ENCODE measurements at places on chromosomes 3 and 15. TPM values are rescaled to one million over a fixed set of nuclear protein-coding genes. Genes with fewer than 3 reads are reported as not detected.

DNA sequence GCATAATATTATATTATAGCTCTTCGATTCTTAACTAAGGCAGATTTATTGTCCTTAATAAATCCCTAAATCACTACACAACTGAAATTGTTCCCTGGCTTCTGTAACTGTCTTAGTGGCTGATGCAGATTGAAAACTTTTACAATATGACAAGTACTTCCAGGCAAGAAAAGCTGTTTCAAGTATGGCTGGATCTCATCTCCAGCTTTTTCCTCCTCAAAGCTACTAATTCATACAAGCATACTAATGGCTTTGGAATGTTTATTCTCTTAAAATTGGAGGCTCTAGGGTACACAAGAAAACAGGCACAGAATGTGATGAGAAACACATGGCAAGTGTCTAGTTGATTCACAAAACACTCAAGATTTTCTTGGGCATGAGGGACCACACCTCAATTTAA, 351.5 kb upstream of the ICE2 start:
- no peak for DNase-seq

- DNase-seq: no peak
Measured at GRCh38 chr15:80789296-80789695, 10.1 kb downstream of the CEMIP start.

- DNase-seq: no peak
Measured at GRCh38 chr15:71448688-71449114, 333.4 kb downstream of the THSD4 start.

DNA sequence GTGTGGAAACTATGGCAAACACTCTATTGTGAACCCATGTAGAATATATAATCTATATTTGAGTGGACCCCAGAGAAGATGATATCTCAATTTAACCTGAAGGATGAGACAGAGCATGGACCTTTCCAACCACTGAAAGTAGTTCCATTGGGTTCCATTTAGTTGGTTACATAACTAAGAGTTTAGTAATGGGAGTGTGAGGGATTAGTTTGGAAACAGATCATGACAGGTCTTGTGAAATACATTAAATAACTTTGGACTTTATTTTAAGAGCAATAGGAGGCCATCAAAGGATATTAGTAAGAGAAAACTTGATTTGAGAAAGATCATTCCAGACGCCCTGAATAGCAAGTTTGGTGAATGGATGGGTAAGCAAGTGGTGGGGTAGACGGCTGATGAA, 487.2 kb upstream of the ROBO2 start:
- no peak for DNase-seq

DNA sequence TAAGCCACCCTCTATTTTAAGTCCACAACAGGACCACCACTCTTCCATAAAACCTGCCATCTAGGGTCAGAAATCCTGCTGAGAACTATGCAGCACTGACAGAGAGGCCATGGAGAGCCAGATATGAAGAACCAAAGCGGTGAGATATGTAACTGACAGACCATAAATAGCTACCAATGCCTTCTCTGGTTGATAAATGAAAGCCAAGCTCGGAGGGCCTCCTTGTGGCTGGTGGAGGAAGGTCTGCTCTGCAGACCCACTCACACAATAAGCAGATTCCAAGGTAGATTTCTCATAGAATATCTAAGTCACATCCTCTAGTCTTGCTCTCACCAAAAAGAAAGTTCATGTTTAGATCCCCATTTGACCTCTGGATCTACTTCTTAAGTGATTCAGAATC, 38.9 kb downstream of the RYK start:
- no peak for DNase-seq

UQCRC1 gene
- total RNA-seq: 232 TPM

MYLK gene
- 144 TPM for total RNA-seq

DNA sequence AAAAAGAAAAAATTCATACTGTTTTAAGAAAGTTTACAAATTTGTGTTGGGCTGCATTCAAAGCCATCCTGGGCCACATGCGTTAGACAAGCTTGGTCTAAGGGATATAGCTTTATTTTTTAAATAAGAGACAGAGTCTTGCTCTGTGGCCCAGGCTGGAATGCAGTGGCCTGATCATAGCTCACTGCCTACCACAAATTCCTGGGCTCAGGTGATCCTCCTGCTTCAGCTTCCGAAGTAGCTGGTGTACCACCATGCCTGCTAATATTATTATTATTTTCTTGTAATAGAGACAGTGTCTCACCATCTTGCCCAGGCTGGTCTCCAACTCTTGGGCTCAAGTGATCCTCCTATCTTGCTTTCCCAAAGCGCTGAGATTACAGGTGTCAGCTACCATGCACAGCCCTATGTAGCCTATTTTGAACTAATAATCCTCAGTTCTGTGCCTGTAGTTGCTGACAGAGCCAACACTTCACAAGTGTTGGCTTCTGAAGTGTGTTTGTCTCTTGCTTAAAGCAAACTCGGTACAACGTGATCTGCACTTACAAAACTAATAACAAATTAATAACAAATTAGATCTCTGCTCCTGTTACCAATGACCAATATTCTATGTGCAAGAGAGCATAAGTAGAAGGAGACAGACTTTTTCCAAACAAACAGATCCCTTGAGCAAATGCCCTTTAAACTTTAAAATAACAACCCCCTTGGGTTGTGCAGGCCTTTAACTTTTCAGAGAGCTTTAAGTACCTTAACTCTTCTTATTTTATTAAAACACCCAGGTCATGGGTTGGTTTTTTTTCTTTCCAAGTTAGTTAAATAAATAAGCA, 135.2 kb downstream of the VGLL4 start:
- no peak for DNase-seq
